Gastroesophageal sphincter (tissue), 4 donors: ENCODE measurements at places on chromosomes 12 and 14. TPM values are rescaled to one million over a fixed set of nuclear protein-coding genes. Genes with fewer than 3 reads are reported as not detected.

Gene BLOC1S1
- total RNA-seq: 187 TPM

- no peak for ATAC-seq
Measured at GRCh38 chr12:90653040-90653439, 301.9 kb downstream of the CCER1 start.

DNA sequence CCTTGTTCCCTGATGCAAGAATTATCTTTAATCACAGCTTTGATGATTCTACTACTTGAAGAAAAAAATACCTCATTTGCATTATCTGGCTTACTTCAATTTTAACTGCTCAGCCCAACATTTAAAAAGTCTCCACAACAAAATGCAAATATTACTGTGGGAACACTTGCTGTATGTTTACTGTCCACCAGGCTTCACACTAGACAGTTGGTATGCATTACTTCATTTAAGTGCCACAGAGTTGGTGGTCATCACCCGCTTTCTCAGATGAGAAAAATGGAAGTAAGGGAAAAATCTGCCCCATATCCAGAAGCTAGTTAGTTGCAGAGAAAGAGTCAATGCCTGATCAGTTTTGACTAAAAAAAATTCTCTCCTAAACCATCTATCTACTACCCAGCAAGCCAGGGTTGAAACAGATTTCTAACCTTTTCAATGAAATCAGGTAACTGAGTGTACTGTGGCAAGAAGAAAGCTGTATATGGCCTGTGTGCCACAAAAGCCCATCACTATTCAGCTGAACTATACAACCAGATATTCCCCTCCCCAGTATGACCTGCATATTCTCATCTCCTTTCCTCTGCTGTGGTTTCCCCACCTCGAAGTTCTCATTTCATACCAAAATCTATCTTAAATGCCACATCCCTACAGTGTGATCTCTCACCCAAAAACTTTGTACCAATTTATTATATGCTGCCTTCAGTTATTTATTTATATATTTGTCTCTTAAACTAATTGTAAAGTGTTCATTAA lies 90.3 kb downstream of the ATP2B1 start:
- ATAC-seq: no peak

DNA sequence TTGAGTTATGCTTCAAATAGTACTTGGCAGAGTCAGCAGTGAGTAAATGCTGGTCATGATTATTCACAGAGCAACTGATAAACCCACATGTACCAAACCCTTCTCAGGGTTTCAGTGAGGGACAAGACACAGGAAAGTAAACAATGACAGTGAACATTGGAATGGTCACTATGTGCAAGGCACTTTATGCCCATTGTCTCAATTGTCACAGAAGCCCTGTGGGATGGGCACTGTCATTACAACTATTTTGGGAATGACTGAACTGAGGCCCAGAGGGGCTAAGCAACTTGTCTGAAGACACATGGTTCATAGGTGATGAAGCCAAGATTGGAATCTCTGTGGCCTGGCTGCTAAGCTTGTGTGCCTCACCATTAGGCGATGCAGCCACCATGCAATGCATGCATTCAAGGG lies 238.5 kb downstream of the RBM19 start:
- ATAC-seq: no peak

DNA sequence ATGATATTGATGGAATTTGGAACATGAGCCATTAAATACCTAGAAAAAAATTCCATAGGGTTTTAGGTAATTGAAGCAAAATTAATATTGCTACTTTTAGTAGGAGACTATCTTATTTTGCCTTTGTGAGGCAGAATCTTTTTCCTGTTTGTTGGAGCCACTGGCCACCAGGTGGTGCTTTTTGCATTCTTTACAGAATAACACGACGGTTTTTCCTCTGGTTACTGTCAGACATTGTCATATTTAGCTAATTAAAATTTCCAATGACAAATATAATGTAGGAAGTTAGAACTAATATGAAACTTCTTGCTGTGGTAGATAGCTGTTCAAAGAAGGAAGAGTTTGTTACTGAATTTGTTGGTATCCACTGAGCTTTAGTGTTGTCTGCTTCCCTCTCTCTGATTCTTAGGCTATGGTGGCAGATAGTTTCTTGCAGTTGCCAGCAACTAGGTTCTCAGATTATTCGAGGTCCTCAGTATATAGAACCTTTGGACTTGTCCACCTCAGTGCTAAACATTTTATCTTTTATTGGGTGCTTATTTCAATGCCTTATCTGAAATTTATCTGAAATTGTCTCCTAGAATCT lies 25.7 kb downstream of the RAB21 start:
- ATAC-seq: no peak
